ENCODE measurements at places on chromosomes 1 and 21.

- DNase-seq, result no peak
These were observed 82.5 kb upstream of the DPH5 start for GRCh38 chr1:101108111-101108500.

GRCh38 chr1:65593516-65593915 lies 173.0 kb downstream of the LEPR start:
- no peak for DNase-seq

DNA sequence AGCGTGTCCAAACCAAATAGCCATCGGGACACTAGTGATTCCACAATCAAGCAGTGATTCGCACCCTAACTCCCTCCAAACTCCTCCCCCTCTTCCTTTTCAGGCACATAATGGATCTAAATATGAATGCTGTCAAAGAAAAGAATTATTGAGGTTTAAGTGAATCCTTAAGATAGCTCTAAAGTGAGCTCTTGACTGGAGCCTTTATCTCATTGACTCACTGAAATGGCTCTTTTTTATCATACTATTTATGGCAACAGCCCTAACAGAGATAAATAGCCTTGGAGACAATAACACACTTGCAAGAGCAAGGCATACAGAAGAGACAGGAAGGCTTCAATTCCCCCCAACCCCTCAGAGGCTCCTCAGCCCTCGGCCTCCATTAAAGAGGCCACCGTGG lies 143.3 kb downstream of the PLXNA2 start:
- DNase-seq, result no peak

GRCh38 chr1:207807690-207808321 lies 56.0 kb downstream of the CD46 start:
- DNase-seq, result no peak

GRCh38 chr1:41823471-41823870 lies 95.3 kb downstream of the HIVEP3 start:
- DNase-seq, result no peak

- DNase-seq, result no peak
These were observed 4.7 kb upstream of the CD55 start for GRCh38 chr1:207316622-207317391.

GRCh38 chr1:30911059-30911954 lies 2.7 kb upstream of the SDC3 start:
- DNase-seq, result peak; percentile 67

- DNase-seq, result no peak
These were observed 156.0 kb downstream of the TOMM20 start for GRCh38 chr1:234972411-234973191.

DNA sequence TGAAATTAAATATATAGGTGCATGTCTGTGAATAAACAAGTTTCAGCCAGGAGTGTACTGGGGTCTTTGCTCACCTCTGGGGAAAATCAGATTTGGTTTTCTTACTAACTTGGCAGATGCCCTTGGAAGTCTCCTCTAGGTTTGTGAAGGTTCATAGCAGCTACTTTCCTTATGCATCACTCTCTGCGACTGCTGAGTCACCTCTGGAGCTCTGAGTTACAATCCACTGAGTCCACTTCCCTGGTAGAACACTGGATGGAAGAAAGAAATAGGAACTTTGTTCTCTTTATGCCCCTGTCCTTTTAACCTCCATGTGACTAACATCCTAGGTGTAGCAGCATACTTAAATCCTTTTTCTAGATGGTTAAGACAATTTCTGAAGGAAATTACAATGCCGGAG lies 4.4 kb upstream of the FASLG start:
- DNase-seq, result no peak

DNA sequence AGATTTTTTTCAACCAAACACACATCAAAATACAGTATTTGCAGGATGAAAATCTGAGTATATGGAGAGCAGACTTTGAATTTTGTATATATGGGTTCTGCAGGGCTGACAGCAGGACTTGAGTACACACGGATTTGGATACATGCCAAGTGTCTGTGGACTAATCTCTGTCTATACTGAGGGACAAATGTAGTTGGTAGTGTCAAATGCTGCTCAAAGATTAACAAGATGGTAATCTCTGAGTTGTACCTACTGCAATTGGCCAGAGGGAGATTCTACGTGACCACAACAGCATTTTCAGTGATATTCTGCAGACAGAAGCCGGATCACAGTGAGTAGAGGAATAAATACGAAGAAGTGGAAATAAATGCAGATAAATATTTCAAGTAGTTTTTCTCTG lies 43.4 kb downstream of the SHCBP1L start:
- DNase-seq, result no peak

DNA sequence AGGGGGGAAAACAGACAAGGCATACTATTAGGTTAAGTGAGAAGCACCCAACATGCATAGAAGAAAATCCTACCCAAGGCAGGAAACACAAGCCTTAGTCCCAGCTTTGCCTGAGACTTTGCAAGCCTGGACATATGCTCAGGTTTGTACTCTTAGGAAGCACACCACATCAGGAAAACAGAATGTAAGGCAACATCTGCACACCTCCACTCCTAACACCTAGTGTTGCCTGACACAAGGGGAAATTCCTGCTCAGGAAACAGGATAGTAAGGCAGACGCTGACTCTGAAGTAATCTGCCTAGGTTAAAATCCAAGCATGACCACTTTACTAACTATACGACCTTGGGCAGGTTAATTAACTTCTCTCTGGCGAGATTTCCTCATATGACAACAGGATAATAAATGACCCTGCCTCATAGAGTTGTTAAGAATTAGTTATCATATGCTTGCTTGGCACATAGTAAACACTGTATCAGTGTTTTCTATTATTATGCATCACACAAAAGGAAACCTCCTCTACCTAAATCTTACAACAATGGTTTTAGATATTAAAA lies 119.8 kb downstream of the ZZZ3 start:
- no peak for DNase-seq

DNA sequence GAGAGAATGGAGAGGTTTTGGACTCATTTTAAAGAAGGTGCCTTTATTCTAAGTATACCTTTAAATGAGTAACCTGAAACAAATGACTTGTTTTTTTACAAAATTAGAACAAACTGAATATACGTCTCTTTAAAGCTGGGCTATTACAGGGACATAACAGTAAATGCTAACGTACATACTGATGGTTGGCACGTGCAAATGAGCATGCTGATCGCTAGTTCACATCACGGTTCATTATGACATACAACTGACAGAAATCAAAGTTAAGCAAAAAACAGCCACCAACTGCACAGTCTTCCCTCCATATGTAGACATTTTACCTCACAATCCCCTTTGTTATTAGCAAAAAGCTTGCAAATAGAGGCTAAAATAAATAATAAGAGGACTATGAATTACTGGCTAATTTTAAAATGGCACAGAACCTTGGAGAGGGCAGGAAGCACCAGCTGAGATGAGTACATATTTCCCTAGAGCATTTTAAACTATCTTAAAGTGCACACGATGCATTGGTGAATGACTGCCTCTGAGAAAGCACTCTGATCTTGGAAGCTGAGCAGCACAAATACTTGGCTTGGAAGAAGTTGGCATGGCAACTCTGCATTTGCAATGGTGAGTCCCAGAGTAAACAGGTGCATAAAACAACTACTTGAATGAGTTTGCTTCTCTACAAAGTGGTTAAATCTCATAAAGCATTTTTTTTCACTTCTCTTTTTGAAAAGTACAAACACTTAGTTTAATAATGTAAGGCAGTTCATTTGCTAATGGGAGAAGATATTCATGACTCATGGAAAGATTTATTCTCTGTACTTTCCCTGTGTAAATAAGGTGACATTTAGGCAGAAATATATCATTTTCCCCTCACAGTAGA lies 204.7 kb downstream of the LHX8 start:
- DNase-seq, result no peak

GRCh38 chr1:209198961-209199750 lies 384.4 kb upstream of the CAMK1G start:
- no peak for DNase-seq

- no peak for DNase-seq
These were observed 176.8 kb upstream of the PTBP2 start for GRCh38 chr1:96544831-96545221.

DNA sequence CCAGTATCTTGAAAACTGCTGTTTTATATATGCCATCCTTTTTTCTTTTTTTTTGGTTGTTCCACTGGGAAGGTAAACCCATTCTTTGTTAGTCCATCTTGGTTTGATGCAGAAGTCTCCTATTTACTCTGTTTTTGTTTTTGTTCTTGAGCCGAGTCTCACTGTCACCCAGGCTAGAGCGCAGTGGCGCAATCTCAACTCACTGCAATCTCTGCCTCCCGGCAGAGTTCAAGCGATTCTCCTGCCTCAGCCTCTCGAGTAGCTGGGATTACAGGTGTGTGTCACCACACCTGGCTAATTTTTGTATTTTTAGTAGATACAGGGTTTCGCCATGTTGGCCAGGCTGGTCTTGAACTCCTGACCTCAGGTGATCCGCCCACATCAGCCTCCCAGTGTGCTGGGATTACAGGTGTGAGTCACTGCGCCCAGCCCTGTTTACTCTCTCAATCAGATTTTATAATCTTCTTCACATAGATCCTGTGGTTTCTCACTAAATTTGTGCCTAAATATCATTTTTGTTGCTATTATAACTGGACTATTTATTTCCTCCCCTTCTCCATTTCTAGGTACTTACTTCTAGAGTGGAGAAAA lies 12.5 kb downstream of the SYF2 start:
- DNase-seq, result no peak

- DNase-seq, result no peak
These were observed 442.9 kb downstream of the PTPRC start for GRCh38 chr1:199081739-199082138.

- no peak for DNase-seq
These were observed 108.4 kb downstream of the HHAT start for GRCh38 chr1:210437111-210437510.

DNA sequence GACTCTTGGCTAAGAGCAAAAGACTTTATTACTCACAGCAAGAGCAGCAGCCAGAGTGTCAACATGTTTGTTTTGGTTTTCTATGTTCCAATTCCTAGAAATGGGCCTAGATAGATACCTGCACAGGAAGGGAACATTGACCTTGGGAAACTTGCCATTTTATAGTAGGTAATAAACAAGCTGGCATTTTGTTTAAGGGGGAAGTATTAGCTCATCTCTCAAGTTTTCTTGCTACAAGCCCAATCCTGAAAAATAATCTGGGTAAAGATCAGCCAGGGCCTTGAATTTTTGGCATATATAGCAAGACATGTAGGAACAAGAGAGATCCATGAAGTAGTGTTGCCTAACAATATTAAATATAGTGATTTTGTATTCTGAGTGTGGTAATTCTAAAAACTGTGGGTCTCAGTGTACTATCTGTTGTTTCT lies 51.4 kb upstream of the RGL1 start:
- no peak for DNase-seq

- no peak for DNase-seq
These were observed 34.9 kb upstream of the VASH2 start for GRCh38 chr1:212915245-212916091.

GRCh38 chr1:53979712-53980450 lies 33.7 kb downstream of the LRRC42 start:
- no peak for DNase-seq

DNA sequence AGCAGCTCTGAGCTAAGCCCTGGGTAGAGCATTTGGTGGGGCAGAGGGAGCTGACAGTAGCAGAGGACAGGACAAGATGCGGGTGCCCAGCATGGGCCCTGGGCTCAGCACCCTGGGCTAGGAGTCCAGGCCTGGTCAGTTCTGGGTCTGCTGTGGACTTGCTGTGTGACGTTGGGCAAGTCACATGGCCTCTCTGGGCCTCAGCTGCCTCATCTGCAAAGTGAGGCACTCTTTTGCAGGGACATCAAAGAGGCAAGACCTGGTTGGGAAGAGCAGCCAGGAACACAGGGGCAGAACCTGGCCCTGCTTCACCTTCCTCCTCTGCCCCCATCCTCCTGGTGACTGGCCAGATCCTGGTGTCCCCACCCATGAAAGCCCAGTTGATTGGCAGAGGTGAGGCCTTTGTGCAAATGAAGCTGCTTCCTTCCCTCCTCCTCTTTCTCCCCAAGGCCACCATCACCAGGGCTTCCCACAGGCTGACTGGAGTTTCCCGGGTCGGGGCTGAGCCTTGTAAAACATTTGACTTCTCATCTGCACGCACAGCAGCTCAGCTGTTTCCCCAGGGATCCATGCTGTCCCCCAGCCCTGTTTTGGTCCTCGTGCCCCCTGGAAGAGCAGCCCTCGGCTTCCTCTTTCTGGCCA lies 350.5 kb downstream of the MATN1 start:
- no peak for DNase-seq

GRCh38 chr1:207954104-207954503 lies 43.2 kb upstream of the CD34 start:
- DNase-seq, result no peak

DNA sequence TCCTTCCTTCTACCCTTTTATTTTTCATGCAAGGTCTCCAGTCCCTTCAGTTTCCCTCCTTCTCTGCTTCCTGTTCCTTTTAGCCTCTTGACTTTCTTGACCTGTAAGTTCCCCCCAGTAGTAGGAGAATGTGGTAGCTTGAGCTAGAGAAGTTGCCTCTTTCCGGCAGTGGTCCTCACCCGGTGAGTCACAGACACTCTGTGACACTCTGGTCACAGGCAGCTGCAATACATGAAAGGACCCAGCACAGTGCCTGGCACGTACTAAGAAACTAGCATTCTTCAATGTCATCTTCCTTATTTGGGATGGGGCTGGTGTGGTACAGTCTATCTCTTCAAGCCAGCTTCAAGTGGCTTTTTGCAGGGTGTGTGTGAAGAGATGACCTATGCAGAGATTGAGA lies 16.0 kb downstream of the PFKFB2 start:
- no peak for DNase-seq

DNA sequence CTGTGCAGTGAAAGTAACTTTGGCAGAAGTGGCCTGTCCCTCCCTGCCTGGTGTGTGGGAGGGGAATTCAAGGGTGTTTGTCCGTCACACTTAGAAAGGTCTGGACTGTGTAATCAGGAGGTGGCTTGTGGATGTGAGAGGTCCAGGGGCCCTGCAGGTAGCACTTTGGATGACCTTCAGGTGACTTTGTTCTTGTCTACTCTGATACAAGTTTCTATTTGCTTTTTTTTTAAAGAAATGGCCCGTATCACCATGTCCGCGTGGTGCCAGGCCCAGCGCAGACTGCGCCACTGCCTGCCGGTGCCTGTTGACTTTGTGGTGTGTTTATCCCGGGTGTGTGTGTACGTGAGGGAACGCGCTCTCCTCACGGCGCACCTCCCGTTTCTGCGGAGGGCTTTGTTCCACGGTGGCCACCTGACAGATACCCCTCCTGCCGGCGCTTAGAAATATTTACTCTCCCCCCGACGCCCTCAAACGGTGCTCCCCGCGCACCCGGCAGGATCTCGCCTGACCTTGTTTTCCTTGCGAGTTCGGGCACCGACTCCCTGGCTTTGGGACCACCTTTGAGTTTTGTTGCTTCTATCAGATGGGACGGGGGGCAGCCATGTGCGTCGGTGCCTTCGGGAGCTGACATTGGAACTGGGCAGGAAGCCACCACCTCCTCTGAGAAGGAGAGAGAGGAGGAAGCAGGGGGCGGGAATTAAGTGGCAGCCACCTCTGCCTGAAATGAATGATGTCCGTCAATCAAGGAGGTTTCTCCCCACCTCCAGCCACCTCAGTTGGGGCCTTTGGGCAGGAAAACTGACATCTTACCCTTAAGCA lies 119.4 kb downstream of the PRDM16 start:
- DNase-seq, result no peak

- no peak for DNase-seq
These were observed 98.0 kb upstream of the HP1BP3 start for GRCh38 chr1:20885121-20885520.

- peak; percentile 77 for DNase-seq
These were observed 25.1 kb downstream of the ZBTB17 start for GRCh38 chr1:15950763-15951295.

Measured in stimulated activated CD4-positive, alpha-beta T cell treated with anti-CD3 and anti-CD28 coated beads, Interleukin-12 subunit alpha, Interleukin-12 subunit beta, amount 100 ng/mL, for 24 hours (primary cell).